ENCODE measurements at places on chromosomes 6 and 20. TPM values are rescaled to one million over a fixed set of nuclear protein-coding genes. Genes with fewer than 3 reads are reported as not detected.

Gene SLC44A4
- 40.7 TPM for polyA plus RNA-seq

Gene TBXT
- 0.06 TPM for polyA plus RNA-seq

Gene FOXQ1
- 11.8 TPM for polyA plus RNA-seq

- DNase-seq, result no peak
These were observed 105.0 kb upstream of the SYNCRIP start for GRCh38 chr6:85747666-85748065.

GRCh38 chr6:117483004-117483644 is 650 bp downstream of the DCBLD1 start:
- peak; percentile 38 for DNase-seq

Data from renal cortex interstitium (tissue), 15 donors.